ENCODE measurements at places on chromosomes 7 and 10.

GRCh38 chr7:110987127-110987693, 103.7 kb upstream of the LRRN3 start:
- DNase-seq = no peak

DNA sequence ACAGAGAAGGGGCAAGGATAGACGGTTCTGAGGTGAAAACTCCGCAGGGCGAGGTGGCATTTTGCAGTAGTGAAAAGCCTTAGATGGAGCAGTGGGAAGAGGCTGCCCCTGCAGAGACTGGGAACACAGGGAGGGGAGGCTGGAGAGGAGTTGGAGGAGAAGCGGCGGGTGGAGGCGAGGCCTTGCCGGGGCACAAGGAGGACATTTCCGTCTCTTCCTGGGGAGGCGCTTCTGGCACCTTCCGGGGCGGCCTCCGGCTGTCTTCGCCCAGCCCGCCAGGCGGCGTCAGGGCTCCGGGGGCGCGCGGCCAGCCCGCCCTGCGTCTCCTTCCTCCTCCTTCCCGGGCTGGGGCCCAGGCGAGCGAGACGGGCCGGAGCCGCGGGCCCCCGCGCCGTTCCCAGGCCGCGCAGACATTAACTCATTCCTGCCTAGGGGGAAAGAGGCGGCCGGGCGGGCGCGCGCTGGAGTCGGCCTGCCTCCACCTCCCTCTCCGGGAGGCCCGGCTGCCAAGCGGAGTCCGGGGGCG, 42.7 kb downstream of the LDB3 start:
- peak; percentile 73 for DNase-seq

GRCh38 chr7:904847-905246, 28.5 kb downstream of the GET4 start:
- no peak for DNase-seq

DNA sequence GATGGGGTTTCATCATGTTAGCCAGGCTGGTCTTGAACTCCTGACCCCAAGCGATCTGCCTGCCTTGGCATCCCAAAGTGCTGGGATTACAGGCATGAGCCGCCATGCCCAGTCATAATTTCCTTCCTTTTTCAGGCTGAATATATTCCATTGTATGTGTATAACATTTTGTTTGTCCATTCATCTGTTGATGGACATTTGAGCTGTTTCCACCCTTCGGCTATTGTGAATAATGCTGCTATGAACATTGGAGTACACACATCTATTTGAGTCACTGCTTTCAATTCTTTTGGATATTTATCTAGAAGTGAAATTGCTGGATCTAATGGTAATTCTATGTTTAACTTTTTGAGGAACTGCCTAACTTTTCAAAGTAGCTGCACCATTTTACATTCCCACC, 34.6 kb downstream of the TLX1 start:
- DNase-seq = no peak

- no peak for DNase-seq
These were observed 41.4 kb upstream of the ZMIZ1 start for GRCh38 chr10:79027147-79028055.

DNA sequence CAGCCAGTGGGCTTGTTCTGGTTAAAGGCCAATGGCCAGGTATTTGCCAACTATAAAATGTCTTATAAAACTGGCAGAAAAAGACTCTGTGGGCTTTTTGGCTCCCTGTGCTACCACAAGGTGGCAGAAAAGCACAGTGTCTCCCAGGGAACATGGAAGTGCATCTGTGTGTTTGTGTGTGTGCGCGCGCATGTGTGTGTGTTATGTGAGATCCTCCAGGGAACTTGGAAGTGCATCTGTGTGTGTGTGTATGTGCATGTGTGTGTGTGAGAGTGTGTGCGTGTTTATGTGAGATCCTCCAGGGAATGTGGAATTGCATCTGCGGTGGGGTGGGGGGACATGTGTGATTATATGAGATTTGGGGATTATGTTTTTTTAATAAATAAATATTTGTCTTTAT, 30.2 kb upstream of the ABI1 start:
- DNase-seq = peak; percentile 48

GRCh38 chr7:148701414-148701813, 2.7 kb downstream of the CUL1 start:
- DNase-seq = no peak

GRCh38 chr10:84293574-84294016, 34.8 kb upstream of the CCSER2 start:
- DNase-seq = no peak

DNA sequence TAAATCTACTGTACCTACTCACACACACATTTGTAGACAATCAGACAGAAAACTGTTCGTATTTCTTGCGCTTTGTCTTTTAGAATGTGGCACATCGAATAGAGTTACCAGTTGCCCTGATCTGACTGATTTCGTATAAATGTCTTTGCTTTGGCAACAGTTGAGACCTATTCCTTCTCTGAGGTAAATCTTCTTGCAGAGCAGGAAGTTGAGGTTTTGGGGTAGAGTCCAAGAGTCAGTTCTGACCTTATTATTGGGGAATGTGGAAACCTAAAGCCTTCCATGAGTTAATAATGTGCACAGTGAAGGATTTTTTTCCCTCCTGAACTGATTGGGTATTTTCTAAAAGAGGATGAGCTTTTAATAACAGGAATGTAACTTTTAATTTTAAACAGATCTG, 135.3 kb downstream of the KIAA1217 start:
- no peak for DNase-seq

DNA sequence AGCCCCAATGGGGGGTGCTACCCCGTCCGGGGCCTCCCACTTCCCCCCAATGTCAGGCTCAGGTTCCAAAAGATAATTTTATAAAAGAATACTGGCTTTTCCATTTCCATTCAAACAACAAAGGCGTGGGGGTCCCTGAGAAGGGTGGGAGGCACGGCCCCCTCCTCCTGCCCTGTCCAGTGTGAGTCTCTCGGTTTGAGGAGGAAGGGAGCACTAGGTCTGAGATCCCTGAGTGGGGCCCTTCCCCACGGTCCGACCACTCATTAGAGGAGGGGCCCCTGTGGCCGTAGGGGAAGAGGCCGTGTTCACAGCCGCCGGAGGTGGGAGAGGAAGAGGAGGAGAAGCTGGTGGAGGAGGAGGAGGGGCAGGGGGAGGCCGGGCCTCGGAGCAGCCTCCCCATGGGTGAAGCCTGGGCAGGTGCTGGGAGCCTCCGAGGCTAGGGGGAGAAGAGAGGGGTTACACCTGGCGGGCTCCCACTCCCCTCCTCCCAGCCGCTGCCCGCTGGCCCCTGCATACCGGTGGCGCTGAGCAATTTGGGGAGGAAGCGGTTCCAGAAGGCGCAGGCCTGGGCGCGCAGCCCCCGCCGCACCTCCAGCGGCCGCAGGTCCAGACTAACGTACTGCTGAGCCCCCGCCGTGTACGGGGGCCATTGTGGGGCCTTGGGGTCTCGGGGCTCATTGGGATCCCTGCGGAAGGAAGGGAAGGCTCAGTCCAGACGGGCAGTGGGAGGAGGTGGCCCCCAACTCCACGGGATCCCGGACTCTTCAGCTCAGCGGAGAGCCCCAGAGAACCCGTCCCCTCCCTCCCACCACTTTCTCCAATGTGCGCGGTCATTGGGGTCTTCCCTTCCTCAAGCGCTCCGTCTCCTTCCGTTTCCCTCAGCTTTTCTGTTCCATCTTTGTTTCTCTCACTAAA, 1.4 kb upstream of the UFSP1 start:
- DNase-seq = no peak

- DNase-seq = no peak
These were observed 9.0 kb downstream of the SCART1 start for GRCh38 chr10:133462512-133463305.

GRCh38 chr10:123488436-123488835, 177.7 kb upstream of the GPR26 start:
- DNase-seq = no peak

- DNase-seq = no peak
These were observed 5.8 kb upstream of the AMZ1 start for GRCh38 chr7:2681929-2682799.

DNA sequence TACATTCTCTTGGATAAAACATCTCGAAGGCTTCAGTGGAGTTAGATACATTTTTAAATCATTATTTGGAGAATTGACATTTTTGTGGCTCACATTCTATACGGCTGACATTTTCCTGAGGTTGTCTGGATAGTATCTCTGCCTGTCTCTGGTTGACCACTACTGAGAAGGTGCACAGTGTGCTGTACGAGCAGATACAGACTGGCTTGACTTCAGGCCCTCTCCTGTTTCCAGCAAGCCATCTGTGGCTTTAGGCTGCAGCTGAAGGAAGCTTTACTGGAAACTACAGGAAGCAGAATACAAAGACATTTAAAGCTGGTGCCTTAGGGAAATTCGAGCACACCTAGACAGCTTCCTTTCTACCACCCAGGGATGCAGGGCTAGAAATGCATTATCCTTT, 39.3 kb upstream of the RSU1 start:
- no peak for DNase-seq

GRCh38 chr7:120926943-120927346, 23.6 kb upstream of the ING3 start:
- no peak for DNase-seq

DNA sequence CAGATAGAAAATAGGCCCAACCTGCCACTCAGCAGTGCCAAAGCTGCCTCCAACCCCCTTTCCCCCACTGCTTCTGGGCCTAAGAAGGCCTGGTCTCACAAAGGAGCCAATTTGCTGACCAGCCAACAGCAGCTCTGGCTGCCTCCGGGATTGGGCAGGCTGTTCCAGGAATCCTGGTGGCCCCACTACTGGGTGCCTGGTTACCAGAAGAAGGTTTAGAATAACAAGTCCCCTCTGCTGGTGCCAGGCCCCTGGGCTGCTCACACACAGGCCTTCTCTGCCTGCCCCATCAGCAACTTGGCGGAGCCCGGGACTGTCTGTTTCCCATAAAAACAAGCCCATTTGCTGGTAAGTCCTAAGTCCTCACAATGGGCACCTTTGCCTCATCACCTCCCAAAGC, 1.2 kb downstream of the PHKG1 start:
- no peak for DNase-seq

DNA sequence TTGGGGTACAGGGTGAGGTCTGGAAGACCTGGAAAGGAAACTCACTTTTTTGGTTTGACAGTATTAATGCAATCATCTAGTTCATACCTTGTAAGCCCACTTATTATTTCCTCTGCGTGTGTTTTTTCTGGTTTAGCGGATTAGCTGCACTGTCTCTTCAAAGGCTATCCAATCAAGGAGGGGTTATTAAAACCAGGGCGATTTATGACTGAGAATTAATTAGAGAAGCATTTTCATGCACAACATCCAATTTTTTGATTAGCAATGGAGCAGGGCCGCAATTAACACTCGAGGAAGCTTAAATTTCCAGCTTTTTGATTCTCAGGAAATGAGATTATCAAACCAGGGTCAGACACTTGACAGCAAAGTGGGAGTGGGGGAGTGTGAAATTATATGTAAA, 248.9 kb downstream of the EXOC4 start:
- no peak for DNase-seq

- DNase-seq = no peak
These were observed 106.2 kb downstream of the ABCC2 start for GRCh38 chr10:99888622-99889021.

DNA sequence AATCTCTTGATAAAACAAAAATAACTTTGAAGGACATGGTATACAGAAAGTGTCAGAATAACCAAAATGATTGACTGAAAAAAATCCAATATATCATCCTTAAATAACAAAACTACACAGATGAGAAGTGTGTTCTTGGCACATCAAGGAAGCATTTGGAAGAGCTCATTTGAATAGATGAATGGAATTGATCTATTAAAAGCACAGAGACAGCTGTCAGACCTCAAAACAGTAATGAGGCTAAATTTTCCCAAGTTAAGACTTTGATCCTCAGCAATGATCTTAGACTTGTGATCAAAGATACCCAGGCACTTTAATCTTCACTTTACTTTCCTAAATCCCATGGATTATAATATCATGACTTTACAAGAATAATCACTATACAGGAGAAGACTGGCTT, 395.4 kb upstream of the NFE2L3 start:
- no peak for DNase-seq

- no peak for DNase-seq
These were observed 217.9 kb downstream of the SKAP2 start for GRCh38 chr7:26646336-26647048.

- DNase-seq = no peak
These were observed 97.3 kb upstream of the SFMBT2 start for GRCh38 chr10:7507887-7508726.

- DNase-seq = no peak
These were observed 78.2 kb upstream of the IFRD1 start for GRCh38 chr7:112372101-112372500.

DNA sequence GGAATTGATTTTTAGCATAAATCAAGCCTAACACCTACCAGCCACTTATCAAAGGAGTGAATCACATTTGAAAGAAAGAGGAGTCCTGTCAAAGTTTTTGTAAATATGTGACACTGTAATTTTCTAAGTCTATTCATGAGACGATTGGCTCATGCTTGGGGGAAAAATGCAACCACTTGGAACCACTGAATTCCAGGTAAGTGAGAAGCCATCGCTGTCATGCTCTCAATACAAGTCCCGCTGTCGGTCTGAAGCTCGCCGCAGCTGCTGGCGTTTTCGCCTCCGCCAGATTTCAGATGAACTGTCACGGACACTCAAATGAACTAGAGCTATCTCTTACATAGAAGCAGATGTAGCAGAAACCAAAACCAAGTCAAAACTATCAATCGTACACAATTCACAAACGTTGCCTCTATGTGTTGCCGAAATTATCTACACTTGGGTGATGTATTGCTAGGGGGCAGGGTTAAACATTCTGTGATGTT, 279.8 kb upstream of the FZD8 start:
- no peak for DNase-seq

- DNase-seq = no peak
These were observed 661.1 kb downstream of the PCDH15 start for GRCh38 chr10:54139819-54140428.

DNA sequence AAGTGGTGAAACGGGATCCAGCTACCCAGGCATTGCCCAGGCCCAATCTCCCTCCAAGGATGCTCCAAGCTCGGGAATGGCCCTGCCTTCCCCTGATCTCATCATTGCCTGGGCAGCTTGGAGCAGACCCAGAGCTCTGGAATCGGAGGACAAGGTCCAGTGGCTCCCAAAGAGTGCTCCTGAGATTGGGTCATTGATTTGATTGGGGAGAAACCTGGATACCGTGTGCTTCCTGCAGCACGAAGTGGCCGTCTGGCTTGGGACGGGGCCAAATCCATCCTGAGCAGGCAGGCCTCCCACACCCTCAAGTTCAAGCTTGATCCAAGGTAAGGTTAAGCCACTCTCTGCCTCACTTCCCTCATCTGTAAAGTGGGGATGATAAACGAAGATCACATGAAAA, 69.9 kb downstream of the OAT start:
- DNase-seq = no peak

DNA sequence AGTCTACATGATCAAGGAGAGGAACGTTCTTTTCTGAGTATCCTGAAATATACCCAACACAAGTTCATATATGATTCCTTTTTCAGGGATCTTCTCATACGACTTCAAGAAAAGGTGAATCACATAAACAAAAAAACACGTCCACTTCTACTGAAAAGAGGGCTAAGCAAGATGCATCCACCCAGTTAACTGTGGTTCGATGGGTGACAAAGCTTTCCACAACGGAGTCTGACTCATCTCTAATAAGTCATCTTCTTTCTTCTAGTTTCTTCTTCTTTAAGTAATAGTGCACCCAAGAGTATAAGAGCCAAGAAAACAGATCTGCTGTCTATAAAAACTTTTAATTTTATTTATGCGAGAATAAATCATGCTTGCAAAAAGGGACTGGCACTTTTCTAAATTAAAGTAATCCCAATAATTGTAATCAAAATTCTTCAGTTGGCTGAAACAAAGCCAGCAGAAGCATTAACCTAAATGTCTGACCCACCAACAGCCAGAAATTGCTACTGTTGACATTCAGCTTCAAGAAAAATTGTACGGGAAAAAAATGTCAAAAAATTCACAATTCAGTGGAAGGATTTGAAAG, 146.9 kb upstream of the ANK3 start:
- DNase-seq = no peak

GRCh38 chr7:156220078-156220605, 407.9 kb upstream of the SHH start:
- DNase-seq = no peak

Measured in T-helper 1 cell (primary cell).